Fibroblast of lung (primary cell): ENCODE measurements at places on chromosomes 4 and X. TPM values are rescaled to one million over a fixed set of nuclear protein-coding genes. Genes with fewer than 3 reads are reported as not detected.

- no peak for DNase-seq
- H3K4me1 ChIP-seq: no peaks in the 10 kb centered on the region
- no peak overlapping the region for H3K4me3 ChIP-seq
- no peaks in the 10 kb centered on the region for H3K27me3 ChIP-seq
- no peak overlapping the region for H3K27ac ChIP-seq
Measured at GRCh38 chrX:144810539-144810938, 436.8 kb upstream of the SPANXN1 start.

DNA sequence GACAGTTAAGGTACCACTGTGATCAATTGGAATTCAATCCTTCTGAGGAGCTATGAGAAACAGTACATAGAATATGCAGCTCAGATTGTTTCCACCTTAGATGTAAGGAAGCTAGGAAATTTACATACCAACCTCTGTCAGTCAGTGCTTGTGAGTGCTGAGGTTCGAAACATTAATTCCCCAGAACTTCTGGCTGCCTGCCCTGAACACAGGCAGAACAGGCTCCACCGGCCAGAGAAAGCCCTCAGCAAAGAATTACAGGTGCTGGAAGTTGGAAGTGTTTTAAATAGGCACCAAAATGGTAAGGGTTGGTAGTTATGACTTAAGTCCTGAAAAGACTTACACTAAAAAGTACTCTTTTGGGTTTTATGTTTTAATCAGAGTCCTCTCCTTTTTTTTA lies 651.8 kb downstream of the C4orf33 start:
- no peak for DNase-seq
- no peaks in the 10 kb centered on the region for H3K4me1 ChIP-seq
- no peak overlapping the region for H3K27ac ChIP-seq
- H3K27me3 ChIP-seq: no peaks in the 10 kb centered on the region

STK32B gene
- total RNA-seq: under 0.01 and 0.50 TPM in 2 replicates

LEF1 gene
- 1.3 and 1.8 TPM in 2 replicates for total RNA-seq

GRCh38 chr4:43682551-43682950 lies 766.1 kb downstream of the KCTD8 start:
- no peak overlapping the region for H3K4me3 ChIP-seq
- no peaks in the 10 kb centered on the region for H3K36me3 ChIP-seq
- H3K4me1 ChIP-seq: no peaks in the 10 kb centered on the region
- no peak for DNase-seq

GRCh38 chr4:162849937-162850336 lies 316.8 kb downstream of the NAF1 start:
- H3K27me3 ChIP-seq: no peaks in the 10 kb centered on the region
- H3K4me3 ChIP-seq: no peak overlapping the region
- H3K4me1 ChIP-seq: no peaks in the 10 kb centered on the region
- no peaks in the 10 kb centered on the region for H3K36me3 ChIP-seq

TBC1D9 gene
- 25.4 and 36.3 TPM in 2 replicates for total RNA-seq

DNA sequence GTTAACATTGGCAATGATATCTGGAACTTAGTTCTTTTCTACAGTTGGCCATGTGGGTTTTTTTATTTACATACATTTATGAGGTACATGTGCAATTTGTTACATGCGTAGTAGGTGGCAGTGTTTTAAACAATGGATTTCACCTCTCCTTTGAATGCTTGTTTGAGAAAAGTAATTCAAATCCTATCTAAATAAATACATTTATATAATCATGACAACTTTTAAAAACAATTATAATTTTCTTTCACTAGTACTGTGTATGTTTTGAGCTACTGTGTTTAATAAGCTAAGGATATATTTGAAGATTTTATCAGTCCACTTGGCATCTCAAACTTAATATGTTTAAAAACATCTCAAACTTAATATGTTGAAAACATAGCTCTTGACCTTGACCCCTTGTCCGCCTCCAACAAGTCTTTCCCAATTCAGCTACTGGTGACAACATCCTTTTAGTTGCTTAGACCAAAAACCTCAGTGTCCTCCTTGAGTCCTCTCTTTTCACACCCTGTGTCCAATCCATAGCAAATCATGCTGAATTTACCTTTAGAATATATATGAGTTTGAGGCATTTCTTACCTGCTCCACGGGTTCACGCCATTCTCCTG lies 14.5 kb downstream of the GUCY1B1 start:
- no peaks in the 10 kb centered on the region for H3K27me3 ChIP-seq
- no peak overlapping the region for H3K4me3 ChIP-seq
- no peaks in the 10 kb centered on the region for H3K36me3 ChIP-seq
- no peak for DNase-seq
- no peak overlapping the region for H3K27ac ChIP-seq

DNA sequence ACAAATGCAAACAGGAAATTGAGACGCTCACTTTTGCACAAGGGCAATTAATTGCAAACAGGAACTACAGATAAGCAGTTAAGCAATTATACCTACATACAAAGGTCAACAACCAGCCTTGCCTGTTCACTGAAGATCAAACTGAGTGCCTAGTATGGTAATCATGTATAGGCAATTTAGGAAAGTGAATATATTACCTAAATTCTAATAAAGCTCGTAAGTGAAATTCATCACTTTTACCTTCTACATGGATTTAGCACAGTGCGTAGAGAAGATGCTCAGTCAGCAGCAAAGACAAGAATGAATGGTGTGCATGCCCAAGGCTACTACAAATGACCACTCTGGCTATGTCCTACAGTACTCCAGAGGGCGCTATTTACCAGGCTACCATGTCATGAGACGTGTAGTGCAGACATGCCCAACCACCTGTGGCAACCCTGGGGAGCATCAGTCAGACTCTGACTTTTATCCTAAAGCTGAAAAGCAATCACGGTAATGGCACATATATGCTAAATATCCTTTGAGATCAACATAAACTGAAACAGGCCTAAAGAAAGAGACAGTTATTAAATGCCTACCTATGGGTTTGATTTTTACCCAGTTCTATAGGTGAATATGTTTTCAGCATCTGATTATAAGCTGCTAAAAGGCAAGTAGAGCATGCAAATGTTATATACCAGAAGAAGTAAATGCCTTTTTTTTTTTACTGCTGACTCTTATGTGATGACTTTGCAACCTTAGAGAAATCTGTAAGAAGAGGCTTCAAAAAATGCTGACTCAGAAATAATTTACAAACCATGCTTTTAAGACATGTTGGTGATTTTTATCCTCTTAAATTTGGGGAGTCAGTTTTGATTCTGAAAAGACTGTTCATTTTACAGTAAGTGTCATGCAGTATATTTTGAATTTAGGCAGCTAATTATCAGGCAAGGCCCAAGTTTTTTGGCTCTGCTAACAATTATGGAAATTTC lies 178.0 kb downstream of the PPP3CA start:
- H3K36me3 ChIP-seq: no peaks in the 10 kb centered on the region
- no peak overlapping the region for H3K27ac ChIP-seq
- peaks cover 4% of the 10 kb centered on the region for H3K4me1 ChIP-seq
- peak; percentile 76 for DNase-seq

DNA sequence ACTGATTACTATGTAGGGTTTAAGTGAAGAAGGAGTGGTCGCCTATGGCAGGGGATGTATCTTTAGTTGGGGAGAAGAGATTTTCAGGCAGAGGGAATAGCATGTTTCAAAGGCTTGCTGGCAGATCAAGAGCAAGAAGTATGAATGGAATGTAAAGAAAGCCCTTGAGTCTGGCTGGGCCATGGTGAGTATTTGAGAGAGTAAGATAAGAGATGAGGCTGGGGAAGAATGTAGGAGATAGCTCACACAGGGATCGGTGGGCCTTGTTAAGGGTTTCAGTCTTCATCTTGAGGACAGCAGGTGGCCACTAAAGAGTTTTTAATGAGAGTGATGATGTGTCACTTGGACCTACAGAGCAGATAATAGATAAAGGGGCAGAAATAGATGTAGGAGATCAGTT lies 319.1 kb upstream of the RPS6KA3 start:
- H3K4me3 ChIP-seq: no peak overlapping the region
- H3K36me3 ChIP-seq: no peaks in the 10 kb centered on the region
- peak; percentile 25 for DNase-seq
- no peaks in the 10 kb centered on the region for H3K27me3 ChIP-seq

ARSJ gene
- total RNA-seq: 30.8 and 56.6 TPM in 2 replicates

- peak overlapping the region; percentile 40 for H3K4me3 ChIP-seq
- H3K36me3 ChIP-seq: no peaks in the 10 kb centered on the region
- peaks cover 2% of the 10 kb centered on the region for H3K4me1 ChIP-seq
- no peak overlapping the region for H3K27ac ChIP-seq
- DNase-seq: peak; percentile 6
Measured at GRCh38 chrX:13938051-13938828, 91.5 kb downstream of the GEMIN8 start.

ZNF275 gene
- 6.2 and 6.3 TPM in 2 replicates for total RNA-seq

GRCh38 chrX:3526071-3526470 lies 179.6 kb upstream of the MXRA5 start:
- DNase-seq: no peak
- H3K4me1 ChIP-seq: peaks cover 4% of the 10 kb centered on the region
- H3K27me3 ChIP-seq: no peaks in the 10 kb centered on the region
- H3K36me3 ChIP-seq: no peaks in the 10 kb centered on the region

PAGE5 gene
- 0.66 TPM in 1 of 2 replicates, not detected in the other for total RNA-seq

- H3K27me3 ChIP-seq: no peaks in the 10 kb centered on the region
- no peak for DNase-seq
- no peak overlapping the region for H3K27ac ChIP-seq
- no peaks in the 10 kb centered on the region for H3K36me3 ChIP-seq
Measured at GRCh38 chr4:17329046-17329445, 182.8 kb downstream of the QDPR start.

DNA sequence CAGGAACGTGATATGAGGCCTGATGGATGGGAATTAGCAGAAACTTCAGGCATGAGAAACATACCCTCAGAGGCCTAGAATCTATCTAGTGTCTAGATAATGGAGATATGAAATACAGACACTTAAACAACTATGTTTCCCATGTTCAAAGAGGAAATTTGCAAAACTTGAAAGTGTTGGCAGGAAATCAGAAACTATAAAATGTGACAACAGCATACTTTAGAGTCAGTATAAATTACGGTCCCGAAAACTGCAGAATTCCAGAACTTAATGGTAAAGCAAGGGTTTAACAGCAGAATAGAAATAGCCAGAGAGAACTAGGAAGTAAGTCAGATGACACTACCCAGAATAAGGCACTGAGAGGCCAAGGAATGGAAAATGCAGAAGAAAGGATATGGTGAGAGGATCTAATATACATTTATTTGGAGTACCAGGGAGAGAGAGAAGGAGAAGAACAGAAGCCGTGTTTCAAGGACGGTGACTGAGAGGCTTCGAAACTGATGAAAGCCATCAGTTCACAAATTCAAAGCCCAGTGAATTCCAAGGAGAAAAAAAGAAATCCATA lies 7.4 kb downstream of the HTT-AS start:
- H3K36me3 ChIP-seq: no peaks in the 10 kb centered on the region
- no peak overlapping the region for H3K27ac ChIP-seq
- H3K27me3 ChIP-seq: peaks cover 4% of the 10 kb centered on the region
- H3K4me3 ChIP-seq: no peak overlapping the region
- DNase-seq: no peak

DNA sequence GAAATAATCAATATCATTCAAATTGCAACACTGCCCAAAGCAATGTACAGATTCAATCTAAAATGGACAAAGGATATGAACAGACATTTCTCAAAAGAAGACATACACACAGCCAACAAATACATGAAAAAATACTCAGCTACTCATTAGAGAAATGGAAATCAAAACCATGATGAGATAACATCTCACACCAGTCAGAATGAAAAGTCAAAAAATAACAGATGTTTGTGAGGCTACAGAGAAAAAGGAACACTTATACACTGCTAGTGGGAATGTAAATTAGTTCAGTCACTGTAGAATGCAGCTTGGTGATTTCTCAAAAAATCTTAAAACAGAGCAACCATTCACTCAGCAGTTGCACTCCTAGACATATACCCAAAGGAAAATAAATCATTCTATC lies 205.2 kb downstream of the DKK2 start:
- no peak overlapping the region for H3K4me3 ChIP-seq
- DNase-seq: no peak
- no peaks in the 10 kb centered on the region for H3K27me3 ChIP-seq
- no peaks in the 10 kb centered on the region for H3K4me1 ChIP-seq
- H3K27ac ChIP-seq: no peak overlapping the region

RTL3 gene
- not detected in 2 replicates for total RNA-seq

MXRA5 gene
- 11.0 and 40.3 TPM in 2 replicates for total RNA-seq

TLR2 gene
- total RNA-seq: under 0.01 and 0.77 TPM in 2 replicates

MGAT4D gene
- total RNA-seq: not detected in 2 replicates

GLRA3 gene
- total RNA-seq: not detected in 2 replicates

GRCh38 chrX:130563476-130563875 lies 161.7 kb downstream of the RBMX2 start:
- DNase-seq: no peak
- H3K36me3 ChIP-seq: no peaks in the 10 kb centered on the region
- H3K27ac ChIP-seq: no peak overlapping the region
- no peaks in the 10 kb centered on the region for H3K4me1 ChIP-seq
- H3K4me3 ChIP-seq: no peak overlapping the region

BTC gene
- total RNA-seq: 3.1 and 7.8 TPM in 2 replicates

ODAPH gene
- not detected in 2 replicates for total RNA-seq

- no peak overlapping the region for H3K4me3 ChIP-seq
- no peak overlapping the region for H3K27ac ChIP-seq
- no peaks in the 10 kb centered on the region for H3K36me3 ChIP-seq
- no peaks in the 10 kb centered on the region for H3K4me1 ChIP-seq
- peaks cover 7% of the 10 kb centered on the region for H3K27me3 ChIP-seq
Measured at GRCh38 chrX:39670281-39670680, 427.5 kb downstream of the BCOR start.

RTL9 gene
- under 0.01 and 0.17 TPM in 2 replicates for total RNA-seq

DNA sequence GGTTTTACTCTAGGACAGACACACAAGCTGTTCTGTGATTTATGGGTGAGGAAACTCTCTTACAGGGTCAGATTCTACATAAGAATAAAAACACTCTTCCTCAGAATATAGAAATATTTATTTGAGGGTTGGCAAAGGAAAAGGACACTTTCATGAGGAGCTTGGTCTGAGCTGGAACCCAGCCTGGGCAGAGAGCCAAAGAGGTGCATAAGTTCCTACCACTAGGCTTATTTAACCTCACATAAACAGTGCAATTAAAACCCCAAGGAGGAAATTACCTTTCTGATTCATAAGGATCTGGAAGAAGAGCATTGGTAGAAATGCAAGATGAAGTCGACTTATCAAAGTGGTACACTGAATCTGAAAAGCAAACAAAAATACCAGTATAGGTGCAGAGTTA lies 32.9 kb downstream of the SETD7 start:
- peak; percentile 34 for DNase-seq
- H3K27me3 ChIP-seq: no peaks in the 10 kb centered on the region
- peaks cover 6% of the 10 kb centered on the region for H3K36me3 ChIP-seq

MAGEB18 gene
- not detected in 2 replicates for total RNA-seq

GRCh38 chr4:184774152-184774551 lies 40.3 kb upstream of the CENPU start:
- no peaks in the 10 kb centered on the region for H3K4me1 ChIP-seq
- no peaks in the 10 kb centered on the region for H3K36me3 ChIP-seq
- no peaks in the 10 kb centered on the region for H3K27me3 ChIP-seq
